ENCODE measurements at places on chromosomes 12 and 14. TPM values are rescaled to one million over a fixed set of nuclear protein-coding genes. Genes with fewer than 3 reads are reported as not detected.
A peak's percentile ranks its signal among the peaks of the same experiment; 100 is the strongest.

The NINJ2 gene
- 10.2 TPM for polyA plus RNA-seq

The AQP2 gene
- polyA plus RNA-seq = not detected

The OSGEP gene
- polyA plus RNA-seq = 156 TPM

The NTN4 gene
- polyA plus RNA-seq = not detected

The TMEM132C gene
- polyA plus RNA-seq = not detected

DNA sequence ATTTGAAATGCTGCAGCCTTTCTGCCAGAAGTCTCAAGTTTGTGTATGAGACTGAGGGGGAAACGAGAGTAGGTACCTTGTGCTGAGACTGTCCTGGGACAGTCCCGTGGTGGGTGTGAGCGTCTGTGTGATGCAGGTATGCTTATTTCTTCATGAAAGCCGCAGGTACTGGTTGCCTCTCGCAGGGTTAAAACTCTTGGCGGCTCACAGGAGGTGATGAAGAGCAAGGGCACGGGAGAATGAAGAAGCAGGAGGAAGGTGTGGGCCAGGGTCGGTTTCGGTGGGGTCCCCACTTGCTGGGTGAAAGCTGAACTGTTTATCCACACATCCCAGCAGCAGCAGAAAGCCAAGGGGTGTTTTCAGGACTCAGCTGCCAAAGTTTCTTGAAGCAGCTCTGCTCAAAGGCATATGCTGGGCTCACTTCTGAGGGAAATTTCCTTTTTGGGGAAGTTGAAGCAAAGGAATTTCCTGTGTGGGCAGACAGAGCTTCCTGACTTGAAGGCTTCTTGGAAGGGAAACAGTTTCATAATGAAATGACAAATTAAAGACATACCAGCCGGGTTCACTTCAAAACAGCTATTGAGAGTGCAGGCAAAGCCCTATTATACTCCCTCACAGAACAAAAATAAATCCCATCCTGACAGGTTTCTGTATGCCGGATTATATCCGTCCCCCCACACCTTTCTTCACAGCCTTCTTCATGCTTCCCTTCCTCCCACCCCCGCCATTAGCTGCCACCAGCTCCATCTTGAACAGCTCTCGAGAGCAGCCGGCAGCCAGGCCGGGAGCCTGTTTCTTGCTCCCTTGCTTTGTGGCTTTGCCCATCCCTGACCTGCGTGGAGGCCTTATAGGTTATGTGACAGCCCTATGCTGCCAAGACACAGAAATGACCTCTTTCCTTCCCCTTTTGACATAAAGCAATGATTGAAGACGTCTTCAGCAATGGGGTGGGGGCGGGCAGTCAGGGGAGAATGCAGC is 116.6 kb downstream of the ETV6 start:
- DNase-seq = peak; percentile 86

DNA sequence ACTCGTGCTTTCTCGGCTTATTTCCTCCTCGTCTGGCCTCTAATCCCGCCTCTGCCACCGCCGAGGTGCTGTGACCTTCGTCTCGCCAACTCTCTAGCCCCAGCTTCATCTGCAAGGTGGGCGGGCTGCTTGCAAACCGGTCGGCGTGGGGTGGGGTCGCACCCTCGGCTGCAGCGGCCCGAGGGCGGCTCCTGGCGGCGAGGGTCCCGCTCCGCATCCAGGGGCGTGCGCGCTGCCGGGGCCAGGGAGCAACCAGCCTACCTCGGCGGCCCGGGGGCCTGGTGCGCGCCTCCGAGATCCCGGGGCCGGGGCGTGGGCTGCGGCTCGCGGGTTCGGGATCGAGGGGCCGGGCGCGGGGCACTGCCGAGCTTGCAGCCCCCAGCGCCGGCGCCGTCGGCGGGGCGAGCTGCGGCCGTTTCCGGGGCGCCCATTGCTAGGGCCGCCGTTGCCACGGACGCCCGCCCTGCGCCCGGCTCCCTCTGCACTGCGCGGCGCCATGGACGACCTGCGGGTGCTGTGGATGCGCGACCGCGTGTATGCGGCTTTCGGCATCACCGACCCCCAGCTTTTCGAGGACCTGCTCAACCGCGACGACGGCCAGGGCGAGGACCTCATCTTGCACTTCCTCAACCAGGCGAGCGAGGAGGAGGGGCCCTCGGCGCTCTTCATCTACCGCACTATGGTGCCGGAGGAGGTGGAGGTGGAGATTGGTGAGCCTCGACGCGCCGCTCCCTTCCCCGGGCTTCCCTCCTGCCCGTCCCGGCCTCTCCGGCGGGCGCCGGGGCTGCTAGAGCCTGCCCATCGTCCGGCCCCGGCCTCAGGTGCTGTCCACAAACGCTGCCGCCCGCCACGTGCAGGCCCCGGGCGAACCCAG is at the start of gene DNAH10:
Gene DNAH10 (plus strand): TSS at position 461 of the 874 bp plus-strand sequence. CDS start 36 bp downstream, at position 497.
- DNase-seq = peak; percentile 72

DNA sequence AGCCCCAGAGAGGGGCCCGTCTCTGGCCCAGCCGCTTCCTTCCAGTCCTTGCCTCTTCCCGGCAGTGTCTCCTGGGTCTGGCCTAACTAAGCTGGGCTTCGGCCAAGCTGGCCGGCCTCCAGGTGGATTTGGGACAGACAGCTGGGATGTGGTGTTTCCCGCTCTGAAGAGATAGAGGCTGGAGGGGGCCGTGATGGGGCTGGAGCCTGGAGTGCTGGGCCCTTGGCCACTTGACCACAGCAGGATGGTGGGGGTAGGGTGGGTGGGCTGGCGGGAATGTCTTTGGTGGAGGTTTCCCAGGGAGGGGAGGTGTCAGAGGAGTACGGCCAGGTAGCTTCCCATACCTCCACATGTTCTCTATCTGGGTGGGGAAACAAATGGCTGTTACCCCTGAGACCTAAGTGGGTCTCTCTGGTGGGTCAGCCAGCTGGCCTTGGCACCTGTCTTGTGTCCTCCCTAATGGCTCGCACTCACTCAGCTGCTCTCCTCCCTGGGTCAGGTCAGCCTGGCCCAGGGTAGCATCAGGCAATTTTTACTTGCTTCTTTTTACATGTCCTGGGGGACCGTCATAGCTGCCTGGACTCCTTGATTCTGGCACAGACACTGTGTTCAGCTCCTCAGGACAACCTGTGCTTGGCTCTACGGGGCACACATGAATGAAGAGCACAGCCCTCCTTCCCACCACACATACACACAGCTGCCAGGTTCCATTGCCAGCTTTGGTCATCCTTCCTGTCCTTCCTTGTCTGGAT is 19.8 kb upstream of the PGF start:
- no peak for DNase-seq

GRCh38 chr14:21910260-21910659 is 236.6 kb upstream of the OR4E1 start:
- DNase-seq = no peak

GRCh38 chr12:124311292-124312109 is 16.6 kb downstream of the RFLNA start:
- no peak for DNase-seq

GRCh38 chr14:36655963-36656686 is 5.5 kb upstream of the PAX9 start:
- DNase-seq = no peak

DNA sequence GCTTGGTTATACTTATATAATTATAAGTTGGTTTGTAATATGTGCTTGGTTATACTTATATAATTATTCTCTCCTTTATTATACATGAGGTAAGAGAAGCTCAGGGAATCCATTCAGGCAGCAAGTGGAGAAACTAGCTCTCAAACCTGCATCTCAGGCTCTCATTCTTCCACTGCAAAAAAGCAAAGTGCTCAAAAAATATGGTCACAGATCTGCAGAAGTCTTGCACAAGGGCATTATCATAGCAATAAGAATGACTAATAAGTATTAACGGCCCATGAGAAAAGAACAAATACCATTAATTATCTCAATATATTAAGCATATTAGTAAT is 476 bp upstream of the TRAFD1 start:
- no peak for DNase-seq
